ENCODE measurements at places on chromosomes 12 and 14. TPM values are rescaled to one million over a fixed set of nuclear protein-coding genes. Genes with fewer than 3 reads are reported as not detected.

ADAM21 gene
- 0.19 TPM for total RNA-seq

RGS6 gene
- not detected for total RNA-seq

CIT gene
- 11.8 TPM for total RNA-seq

ETFBKMT gene
- total RNA-seq: 2.4 TPM

IQSEC3 gene
- not detected for total RNA-seq

FOXA1 gene
- not detected for total RNA-seq

SIX1 gene
- 0.48 TPM for total RNA-seq

WNT1 gene
- total RNA-seq: not detected
